ENCODE measurements at places on chromosomes 2 and 18.

DNA sequence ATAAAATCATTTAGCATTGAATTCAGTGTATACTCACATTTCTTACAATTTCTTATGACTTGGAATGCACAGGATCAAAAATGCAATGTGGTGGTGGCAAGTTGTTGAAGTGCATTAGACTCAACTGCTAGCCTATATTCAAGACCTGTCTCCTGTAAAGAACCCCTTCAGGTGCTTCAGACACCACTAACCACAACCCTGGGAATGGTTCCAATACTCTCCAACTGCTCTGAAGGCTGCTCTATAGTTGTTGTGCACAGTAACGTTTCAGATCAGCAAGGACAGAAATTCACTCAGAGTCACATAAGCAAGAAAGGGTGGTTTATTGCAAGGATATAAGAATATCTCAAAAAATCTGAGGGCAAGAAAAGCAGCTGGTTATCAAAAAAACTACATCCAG is 6.5 kb downstream of the GKN1 start:
- no peak for DNase-seq

GRCh38 chr2:48209214-48209885 is 303.1 kb upstream of the FBXO11 start:
- no peak for DNase-seq

GRCh38 chr2:100223502-100223901 is 81.1 kb upstream of the AFF3 start:
- DNase-seq: no peak

DNA sequence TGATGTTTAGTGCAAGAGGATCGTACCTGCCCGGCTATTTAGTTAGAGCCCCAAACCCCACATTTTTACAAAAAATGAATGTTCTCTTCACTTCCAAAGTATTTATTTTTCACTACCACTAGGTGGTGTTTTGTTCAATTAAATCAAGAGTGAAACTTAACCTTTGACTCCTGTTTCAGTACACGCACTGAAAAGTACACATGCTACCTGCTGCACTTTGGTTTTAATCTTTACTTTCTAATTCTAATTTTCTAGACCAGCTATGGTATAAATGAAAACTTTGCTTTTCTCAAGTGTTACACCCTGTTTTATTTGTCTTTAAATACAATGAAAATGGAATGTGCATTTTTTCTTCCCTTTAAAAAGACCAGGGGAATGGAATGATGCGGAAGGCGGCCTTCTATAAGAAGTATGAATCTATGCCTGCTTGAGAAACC is 31.4 kb upstream of the CHN1 start:
- no peak for DNase-seq

DNA sequence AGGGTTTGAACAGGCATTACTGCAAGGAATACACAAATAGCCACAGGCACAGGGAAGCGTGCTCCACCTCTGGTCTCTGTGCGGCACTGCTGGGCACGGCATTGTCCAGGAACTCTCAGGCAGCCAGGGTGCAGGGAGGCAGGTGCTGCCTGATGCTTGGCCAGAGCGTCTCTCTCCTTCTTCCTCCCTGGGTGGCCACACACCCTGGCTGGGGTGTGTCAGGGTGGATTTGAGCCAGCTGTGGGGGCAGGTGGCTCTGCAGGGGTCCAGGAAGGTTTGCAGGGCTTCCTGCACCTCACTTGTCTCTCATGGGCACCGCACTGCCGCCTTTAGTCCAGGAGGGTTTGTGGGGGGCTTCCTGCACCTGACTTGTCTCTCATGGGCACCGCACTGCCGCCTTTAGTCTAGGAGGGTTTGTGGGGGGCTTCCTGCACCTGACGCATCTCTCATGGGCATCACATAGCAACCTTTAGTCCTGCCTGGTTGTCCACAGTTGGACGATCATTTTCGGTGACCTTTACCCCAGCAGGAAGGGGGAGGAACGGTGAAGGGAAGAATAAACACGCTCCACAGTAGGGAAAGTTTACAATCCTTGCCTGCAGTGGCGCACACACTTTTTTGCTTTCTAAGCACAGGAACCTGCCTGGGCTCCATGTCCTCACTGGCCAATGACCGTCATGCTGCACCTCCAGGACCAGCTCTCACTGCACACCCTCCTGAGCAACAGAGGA is 332.9 kb downstream of the EIPR1 start:
- DNase-seq: no peak

- DNase-seq: no peak
Observed at GRCh38 chr2:68428746-68429145, 38.3 kb downstream of the FBXO48 start.

DNA sequence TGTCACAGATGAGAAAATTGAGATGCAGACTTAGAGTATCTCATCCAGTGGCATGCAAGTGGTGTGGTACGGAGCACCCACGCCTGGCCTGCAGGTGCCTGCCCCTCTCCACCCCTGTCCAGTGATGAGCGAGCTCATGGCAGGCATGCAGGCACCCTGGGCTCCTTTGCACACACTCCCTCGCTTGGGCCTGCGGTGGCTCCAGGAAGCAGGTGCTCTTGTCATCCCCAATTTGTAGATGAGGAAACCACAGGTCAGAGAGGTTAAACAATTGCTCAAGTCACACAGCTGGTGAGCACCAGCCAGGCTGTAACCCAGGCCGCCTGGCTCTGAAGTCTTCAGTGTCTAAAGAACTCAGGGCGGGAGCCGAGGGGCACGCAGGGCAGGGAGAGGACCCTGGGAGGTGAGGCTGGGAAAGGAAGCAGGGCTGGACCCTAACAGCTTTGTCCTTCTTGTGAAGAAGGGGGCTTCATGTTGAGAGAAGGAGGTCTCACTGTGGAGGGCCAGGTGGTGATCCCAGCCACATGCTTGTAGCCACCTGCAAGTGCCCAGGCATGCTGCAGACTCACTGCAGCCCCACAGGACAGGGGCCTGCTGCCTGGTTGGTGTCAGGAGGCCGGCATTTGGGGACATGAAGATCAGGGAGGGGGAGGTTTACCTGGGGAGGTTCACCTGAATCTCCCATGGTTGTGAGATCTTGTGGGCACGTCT is 166.2 kb downstream of the SH3RF3 start:
- DNase-seq: no peak

DNA sequence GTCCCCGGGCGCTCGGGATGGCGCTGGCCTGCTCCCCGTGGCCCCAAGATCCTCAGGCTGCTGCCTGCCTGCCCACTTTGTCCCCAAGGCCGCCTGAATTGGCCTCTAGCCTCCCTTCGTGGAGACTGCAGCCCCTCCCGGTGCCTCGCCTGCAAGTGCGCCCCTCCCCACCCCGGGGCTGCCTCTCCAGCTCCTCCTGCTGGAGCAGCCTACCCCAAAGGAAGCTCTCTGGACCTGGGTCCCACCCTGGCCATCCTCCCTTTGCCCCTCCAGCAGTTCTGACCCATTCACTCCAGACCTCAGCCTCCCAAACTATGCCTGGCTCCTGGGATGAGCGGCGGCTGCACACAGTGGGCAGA is 6.2 kb downstream of the ESPNL start:
- DNase-seq: no peak

GRCh38 chr2:99648178-99648844 is 158.5 kb upstream of the REV1 start:
- no peak for DNase-seq

GRCh38 chr2:42045352-42045751 is 2.5 kb upstream of the PKDCC start:
- DNase-seq: no peak

DNA sequence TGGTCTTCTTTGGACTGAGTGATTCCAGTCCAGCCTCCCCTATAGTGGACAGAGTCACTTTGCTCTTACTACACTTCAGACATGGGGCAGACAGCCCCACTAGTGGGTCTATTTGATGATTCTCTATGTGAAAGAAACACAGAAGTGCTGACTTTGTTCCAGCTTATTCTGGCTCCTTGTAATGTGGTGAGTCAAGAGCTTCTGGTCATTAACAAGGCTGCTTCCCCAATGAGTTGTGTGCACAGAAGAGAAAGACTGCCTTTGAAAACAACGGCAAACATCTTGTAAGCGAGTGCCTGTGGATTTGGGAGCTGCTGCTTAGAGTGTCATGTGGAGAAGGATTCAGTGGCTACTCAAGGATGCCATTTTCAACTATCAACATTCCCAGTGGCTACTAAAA is 39.1 kb downstream of the RMC1 start:
- DNase-seq: no peak

GRCh38 chr2:205053827-205054410 is 508.6 kb downstream of the PARD3B start:
- no peak for DNase-seq

- DNase-seq: no peak
Observed at GRCh38 chr2:120617055-120617454, 118.6 kb upstream of the GLI2 start.

GRCh38 chr18:48123324-48123723 is 192.9 kb upstream of the SMAD2 start:
- DNase-seq: no peak

GRCh38 chr2:1556776-1557466 is 143.7 kb downstream of the TPO start:
- DNase-seq: no peak

GRCh38 chr2:191167766-191168165 is 17.0 kb upstream of the STAT4 start:
- DNase-seq: no peak

GRCh38 chr18:74682991-74683297 is 85.3 kb downstream of the ZNF407 start:
- no peak for DNase-seq

DNA sequence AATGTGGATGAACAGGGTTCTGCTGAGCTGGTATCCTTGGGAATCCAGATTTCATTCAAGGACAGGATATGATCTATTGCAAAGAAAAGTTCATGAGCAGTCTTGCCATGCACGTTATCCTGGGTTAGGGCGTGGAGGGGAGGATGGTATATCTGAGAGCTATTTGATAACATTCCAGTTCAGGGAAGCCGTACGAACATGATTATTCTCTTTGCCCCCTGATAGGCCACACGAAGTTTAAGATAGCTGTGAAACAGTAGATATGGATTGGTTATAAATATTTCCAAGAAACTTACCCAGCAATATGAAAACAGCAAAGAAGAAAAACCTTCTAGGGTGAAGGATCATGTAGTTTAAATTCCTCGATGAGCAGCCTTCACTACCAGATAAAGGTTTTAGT is 171.9 kb downstream of the LTBP1 start:
- no peak for DNase-seq

DNA sequence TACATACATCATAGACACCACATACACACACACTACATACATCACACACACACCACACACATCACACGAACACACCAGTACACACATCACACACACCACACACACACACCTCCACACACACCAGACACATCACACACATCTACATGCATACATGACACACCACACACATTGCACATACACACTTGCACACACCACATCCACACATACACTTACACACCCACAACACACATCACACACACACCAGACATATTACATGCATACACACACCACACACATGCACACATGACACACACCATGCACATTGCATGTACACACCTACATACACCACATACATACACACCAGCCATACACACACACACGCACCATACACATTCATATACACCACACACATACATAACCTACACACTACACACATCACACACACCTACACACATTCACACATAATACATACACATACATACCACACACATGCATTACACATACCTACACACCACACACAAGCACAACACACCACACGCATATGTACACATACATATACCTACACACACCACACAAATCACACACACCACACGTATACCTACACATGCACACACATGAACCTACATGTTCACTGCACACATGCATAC is 156.5 kb downstream of the NDUFA10 start:
- DNase-seq: no peak

- no peak for DNase-seq
Observed at GRCh38 chr2:214800180-214800579, 9.3 kb downstream of the BARD1 start.

GRCh38 chr2:183348492-183348891 is 224.2 kb downstream of the NUP35 start:
- no peak for DNase-seq

DNA sequence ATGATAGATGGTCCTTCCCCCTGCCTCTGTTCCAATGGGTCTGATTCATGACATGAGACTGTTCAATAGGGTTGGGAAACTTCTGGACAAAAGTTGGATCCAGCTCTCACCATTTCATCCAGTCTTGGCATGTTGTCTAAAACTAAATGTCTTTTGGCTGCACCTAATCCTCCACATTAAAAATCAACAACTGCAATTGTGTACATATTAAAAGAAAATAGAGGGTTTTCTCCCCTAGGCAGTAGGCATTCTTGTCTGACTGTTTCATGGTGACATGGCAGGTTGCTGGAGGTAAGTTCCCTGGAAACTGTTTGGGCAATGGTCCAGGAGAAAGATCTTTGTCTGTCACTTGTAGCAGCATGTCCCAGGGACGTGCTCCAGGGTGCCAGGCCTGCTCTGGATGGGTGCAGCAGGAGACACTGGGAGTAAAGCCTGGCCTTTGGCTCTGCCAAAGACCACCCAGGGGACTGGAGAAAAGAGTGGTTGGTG is 135.8 kb downstream of the TCF4 start:
- no peak for DNase-seq

GRCh38 chr18:36328385-36328858 is 30.9 kb downstream of the FHOD3 start:
- no peak for DNase-seq

DNA sequence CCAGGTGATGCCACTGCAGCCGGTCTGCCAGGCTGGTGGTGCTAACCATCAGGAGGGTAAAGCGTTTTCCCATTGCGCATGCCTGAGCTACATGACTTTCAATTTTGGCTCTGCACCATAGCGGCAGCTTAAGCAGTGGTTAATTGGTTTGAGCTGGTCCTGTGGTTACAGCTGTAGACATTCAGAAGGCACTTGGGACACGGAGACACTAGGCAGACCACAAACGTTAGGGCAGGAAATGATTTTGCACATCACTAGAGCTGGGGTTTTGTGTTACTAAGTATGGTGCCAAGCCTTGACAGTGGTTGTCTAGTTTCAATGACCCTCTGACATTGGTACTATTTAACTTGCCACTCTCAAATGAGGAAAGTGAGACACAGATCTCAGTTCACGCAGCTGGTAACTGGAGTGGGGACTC is 28.9 kb upstream of the CNOT11 start:
- no peak for DNase-seq

GRCh38 chr2:88099798-88100488 is 27.9 kb downstream of the FABP1 start:
- DNase-seq: no peak

DNA sequence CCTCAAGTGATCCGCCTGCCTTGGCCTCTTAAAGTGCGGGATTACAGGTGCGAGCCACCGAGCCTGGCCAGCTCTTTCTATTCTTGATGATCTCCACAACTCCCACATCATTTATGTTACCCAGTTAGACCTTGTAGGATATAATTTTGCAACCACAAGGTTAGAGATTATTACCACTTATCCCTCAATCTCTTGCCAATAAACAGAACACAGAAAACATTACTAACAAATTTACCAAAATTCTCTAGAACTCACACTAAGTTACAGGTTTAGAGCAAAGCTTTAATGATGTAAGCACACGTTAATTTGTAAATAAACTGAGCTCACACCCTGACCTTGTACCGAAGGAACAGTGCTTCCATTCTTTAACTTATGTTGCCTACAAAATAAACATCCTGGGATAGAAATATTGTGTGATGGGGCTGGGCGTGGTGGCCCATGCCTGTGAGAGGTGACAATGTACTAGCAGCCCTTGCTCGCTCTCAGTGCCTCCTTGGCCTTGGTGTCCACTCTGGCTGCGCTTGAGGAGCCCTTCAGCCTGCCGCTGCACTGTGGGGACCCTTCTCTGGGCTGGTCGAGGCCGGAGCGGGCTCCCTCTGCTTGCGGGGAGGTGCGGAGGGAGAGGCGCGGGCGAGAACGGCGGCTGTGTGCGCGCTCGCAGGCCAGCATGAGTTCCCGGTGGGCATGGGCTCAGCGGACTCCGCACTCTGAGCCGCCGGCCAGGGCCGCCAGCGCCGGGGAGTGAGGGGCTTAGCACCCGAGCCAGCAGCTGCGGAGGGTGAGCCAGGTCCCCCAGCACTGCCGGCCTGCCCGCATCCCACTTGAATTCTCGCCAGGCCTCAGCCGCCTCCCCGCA is 42.1 kb upstream of the ITSN2 start:
- DNase-seq: no peak

All from cerebellar nuclear complex (tissue), 1 donor.